NCI-H2171 treated with DMSO at 0.1 percent for 48 hours (cell line): ENCODE measurements at places on chromosomes 16 and 17.

DNA sequence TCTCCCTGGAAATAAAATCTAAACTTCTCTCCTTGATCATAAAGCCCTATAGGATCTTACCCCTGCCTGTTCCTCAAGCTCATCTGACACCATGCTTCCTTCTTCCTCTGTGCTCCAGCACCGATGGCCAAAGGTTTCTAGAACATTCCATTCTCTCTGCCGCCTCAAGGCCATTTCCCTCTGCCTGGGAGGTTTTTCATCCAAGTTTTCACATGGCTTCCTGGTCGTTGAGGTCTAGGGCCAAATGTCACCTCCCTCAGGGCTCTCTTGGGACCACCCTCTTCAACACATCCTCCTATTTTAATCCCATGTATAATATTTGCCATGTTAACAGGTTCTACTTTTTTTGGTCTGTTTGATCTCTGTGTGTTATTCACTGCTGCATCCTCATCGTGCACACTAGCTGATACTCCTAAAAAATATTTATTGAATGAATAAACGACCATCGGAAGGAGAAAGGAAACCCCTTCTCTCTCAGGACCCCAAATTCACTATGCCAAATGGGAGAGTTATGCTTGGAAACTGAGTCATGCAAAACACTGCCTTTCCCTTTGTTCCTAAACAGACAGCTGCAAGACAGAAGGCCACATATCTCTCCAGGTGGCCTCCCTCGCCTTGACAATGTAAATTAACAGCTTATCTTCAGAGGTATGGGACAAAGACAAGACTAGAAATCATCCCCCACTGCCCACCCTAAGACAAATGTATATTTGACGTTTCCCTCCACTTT is 78.5 kb downstream of the XYLT1 start:
- no peak for DNase-seq

GRCh38 chr17:17232303-17232621 is 4.7 kb downstream of the FLCN start:
- DNase-seq, result no peak

DNA sequence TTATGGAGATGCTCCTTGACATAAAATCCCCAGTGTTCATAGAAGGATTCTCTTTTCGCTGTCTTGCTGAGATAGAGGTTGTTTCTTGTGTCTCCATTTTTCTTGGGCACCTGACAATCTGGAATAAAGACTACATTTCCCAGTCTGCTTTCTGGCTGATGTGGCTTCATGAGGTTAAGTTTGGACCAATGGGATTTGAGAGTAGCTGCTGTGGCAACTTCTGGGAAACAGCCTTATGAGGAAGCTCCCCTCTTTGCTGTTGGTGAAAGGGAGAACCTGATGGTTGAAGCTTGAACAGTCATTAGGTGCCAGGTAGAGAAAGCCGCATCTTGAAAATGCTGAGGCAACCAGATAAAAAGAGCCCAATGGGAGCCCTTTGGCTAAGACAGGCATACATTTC is 24.4 kb downstream of the HS3ST4 start:
- no peak for DNase-seq

DNA sequence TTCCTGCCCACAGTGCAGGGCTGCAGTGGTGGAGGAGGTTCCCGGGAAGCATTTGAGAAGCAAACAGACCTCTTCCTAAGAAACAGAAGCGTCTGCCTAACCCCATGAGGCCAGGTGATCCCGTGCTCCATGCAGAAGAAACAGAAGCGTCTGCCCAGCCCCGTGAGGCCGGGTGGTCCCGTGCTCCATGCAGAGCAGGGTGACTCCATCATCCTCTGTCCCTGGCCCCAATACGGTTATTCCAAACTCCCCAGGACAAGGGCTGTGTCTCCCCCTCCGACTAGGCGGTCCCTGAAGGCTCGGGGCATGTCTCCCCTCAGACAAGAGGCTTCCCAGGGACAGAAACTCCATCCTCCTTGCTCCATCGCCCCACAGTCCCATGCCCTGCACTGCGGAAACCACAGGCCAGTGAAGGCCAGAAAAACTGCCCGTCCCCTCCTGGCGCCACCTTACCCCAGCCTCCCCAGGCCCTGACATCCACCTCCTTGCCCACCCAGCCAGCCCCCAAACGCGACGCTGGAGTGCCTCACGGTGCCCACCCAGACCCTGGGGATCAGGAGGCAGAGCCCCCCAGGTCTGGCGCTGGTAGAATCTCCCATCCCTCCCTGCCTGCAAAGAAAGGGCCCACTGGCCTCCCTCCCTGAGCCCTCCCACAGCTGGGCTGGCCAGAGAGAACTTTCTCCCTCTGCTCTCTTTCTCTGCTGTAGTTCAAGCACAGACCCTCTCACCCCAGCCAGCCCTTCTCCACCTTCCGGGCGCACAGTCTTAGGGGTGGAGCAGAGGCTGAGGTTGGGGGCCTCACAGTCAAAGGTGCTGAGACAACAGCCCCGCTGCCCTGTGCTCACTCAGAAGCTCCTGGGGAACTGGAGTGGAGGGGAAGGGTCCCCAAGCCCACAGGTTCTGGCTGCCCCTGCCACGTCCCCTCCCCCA is 30.6 kb upstream of the KRT17 start:
- peak; percentile 34 for DNase-seq

DNA sequence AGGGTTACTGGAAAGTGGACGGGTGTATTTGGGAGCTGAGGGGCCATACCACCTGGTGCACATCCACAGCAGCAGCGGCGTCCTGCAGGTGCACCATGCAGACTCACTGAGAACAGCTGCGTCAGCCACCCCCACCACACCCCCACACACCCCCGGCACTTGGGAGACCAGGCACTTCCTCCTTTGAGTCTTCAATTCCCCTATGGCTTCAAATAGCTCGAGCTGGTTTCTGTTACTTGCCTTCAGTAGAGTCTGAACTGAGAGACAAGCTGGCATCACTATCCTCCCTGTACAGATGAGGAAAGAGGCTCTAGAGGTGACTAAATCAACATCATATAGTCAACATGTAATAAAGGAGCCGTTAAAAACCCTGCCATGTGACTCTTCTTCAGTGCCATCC is 15.4 kb downstream of the CUEDC1 start:
- DNase-seq, result peak; percentile 98

DNA sequence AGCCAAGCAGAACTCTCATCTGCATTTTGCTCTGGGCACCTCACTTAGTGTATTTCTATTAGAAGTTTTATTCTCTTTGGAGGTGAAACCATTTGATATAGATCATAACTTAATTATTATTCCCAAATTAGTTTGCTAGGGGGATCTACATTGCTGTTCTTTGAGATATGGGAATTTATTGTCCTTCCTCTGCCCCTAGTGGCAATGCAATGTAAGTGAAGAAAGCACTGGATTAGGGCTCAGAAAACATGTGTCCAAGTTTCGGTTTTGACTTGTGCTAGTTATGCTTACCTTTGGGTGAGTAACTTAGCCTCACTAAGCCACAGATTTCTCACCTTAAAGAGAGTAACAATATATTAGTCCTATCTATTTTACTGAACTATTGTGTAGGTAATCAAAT is 2.9 kb downstream of the KRT39 start:
- no peak for DNase-seq

DNA sequence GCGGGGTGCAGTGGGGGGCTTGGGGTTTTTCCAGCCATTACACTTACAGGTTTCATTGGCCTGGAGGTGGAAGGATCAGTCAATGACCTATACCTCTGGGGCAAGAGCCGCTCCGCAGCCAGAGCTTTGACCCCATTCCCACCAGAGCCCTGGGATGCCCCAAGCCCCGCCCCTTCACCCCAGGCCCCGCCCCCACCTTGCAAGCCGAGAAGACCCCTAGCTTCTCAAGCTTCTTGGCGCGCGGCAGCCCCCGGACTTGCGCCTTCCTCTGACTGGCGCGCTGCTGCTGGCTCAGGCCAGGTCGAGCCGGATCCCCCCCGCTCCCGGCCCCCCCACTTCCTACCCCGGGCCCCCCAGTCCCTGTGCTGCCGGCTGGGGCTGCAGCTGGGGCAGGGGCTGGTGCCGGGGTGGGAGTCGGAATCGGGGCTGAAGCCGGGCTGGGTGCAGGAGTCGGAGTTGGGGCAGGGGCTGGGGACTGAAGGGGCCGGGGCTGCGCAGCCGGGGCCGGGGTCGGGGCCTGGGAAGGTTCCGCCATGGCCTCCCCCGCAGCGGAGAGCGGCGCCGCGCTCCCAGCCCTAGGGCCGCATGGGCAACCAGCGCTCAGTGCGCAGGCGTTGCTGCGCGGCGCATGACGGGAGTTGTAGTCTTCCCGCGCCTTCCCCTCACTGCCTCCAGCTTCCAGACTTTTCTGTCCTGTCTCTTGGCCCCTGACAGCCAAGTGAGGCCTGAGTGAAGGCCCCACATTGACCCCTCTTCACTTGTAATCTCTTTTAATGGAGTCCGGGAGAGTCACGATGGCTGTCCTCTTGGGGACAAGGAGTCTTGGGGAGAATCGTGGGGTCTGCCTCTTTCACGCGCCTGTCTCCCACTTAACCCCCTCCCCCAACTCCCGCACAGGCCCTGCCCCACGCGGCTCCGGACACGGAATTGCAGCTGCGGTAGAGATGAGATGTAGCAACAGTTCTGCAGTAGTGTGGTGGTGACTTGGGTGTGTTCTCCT is at the start of gene KAT2A:
TSS of gene KAT2A (minus strand) at position 598 of the 1,000 bp plus-strand sequence. CDS start at position 535, 63 bp downstream.
- peak; percentile 77 for DNase-seq

- no peak for DNase-seq
These were observed 76.0 kb downstream of the ABCC1 start for GRCh38 chr16:16025214-16025968.

DNA sequence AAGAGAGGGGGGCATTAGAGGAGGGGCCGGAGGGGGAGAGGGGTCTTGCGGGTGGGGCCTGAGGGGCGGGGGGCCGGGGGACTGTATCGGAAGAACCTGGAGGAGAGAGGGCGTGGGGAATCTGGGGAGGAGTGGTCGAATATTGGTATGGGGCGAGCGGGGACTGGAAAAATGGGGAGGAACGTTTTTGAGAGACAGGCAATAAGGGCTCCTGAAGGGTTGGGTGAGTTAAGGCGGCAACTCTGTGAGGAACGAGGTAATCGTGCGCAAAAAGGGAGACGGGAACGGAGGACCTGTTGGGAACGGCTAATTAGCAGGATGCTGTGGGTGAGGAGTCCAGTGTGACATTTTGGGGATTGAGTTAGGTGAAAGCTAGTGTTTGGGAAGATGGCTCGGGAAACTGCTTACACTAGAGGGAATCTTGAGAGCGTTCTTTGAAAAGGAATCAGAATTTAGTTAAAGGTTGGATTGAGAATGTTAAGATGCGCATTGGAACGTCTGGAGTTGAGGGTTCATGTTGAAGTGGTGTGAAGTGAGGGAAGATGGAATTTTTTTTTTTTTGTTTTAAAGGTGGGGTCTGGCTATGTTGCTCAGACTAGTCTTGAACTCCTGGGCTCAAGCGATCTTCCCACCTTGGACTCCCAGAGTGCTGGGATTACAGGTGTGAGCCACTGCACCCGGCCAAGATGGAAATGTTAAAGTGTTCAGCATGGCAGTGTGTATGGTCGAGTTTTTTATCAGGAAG is 662 bp downstream of the WIPF2 start:
- peak; percentile 87 for DNase-seq

- DNase-seq, result no peak
These were observed 1.4 kb downstream of the SOST start for GRCh38 chr17:43757171-43757660.

DNA sequence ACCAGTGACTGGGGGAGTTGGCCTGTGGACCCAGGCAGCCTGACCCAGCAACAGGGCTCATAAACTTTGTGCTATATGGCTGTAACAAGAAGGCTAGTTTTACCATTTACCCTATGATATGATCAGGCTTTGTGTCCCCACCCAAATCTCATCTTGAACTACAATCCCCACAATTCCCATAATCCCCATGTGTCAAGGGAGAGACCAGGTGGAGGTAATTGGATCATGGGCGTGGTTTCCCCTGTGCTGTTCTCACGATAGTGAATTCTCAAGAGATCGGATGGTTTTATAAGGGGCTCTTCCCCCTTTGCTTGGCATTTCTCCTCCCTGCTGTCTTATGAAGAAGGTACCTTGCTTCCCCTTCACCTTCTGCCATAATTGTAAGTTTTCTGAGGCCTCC is 111.2 kb upstream of the NLRP1 start:
- peak; percentile 37 for DNase-seq

DNA sequence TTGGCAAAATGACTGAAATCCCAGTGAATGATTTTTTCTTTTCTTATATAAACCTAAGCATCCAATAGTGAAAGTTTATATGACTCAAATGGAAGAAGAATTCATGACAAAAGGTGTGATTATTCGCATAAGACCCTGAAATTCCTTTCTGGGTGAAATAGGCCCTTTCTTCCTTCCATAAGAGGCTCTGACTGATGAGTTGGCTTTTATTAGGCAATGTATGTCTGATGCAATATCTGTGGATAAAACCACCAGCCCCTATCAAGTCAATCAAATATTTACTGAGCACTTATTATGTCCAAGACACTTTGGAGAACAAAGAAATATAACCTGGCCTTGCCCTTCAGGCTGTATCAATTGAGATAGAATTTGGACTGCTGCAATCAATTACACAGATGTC is 316.6 kb downstream of the CDH13 start:
- DNase-seq, result no peak

GRCh38 chr17:58231641-58232040 is 6.7 kb upstream of the LPO start:
- DNase-seq, result no peak

GRCh38 chr17:39666601-39667261 is 1.5 kb upstream of the PNMT start:
- no peak for DNase-seq

DNA sequence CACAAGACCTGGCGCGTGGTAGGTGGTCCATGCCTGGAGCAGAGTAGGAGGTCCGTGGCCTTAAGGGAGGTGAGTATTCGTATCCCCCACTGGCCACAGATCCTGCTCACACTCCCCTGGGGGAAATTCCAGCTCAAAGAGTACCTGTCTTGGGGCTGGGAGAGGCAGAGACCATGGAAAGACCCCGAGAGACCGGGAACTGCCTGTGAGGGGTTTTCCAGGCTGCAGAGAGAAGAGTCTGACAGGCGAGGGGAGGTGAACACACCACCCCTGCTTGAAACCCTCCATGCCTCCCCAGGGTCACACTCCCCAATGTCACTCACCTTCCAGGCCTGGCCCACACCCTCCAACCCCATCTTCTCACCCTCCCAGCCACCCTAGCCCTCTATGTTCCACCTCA is 12.6 kb upstream of the SNN start:
- DNase-seq, result no peak

- no peak for DNase-seq
These were observed 67.9 kb downstream of the CEP95 start for GRCh38 chr17:64574646-64575045.

GRCh38 chr16:31505483-31505882 is 2.7 kb downstream of the RUSF1 start:
- DNase-seq, result no peak
